ENCODE measurements at places on chromosomes 12 and 14.

DNA sequence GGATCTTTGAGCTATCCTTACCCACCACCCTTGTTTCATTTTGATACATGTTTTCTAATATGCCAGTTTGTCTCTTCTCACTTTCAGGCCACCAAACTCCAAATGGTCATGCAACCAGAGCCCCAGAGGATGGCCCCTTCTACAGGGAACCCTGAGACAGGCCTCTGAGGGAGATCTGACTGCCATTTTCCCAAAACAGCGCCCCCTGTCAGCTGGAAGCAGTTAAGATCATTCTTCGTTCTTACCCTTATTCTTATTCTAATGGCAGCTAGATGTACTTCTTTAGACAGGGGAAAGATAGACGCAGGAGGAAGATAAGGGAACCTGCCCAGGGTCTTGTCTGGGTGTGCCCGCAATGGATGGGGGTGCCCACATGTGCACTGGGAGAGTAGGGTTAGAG is 38.4 kb downstream of the C12orf56 start:
- DNase-seq = no peak

DNA sequence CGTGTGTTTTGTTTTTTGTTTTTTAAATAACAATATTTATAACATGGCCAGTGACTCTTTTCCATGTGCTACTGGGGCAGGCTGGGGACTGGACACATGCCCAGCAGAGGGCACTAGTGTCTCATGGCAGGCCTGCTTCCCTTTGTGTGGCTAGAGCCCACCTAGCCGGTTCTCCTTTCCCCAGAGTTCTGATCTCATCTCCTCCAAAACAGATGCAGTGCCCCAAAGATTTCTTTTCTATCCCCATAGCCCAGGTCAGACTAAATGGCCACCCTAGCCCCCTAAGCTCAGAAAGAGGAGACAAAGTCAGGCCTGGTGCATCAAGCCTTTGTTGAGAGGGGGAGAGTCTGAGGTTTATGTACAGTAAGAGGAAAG is 21.2 kb downstream of the PRPF40B start:
- peak; percentile 44 for DNase-seq

- DNase-seq = no peak
These were observed 726 bp downstream of the ZFHX2 start for GRCh38 chr14:23550812-23551265.

DNA sequence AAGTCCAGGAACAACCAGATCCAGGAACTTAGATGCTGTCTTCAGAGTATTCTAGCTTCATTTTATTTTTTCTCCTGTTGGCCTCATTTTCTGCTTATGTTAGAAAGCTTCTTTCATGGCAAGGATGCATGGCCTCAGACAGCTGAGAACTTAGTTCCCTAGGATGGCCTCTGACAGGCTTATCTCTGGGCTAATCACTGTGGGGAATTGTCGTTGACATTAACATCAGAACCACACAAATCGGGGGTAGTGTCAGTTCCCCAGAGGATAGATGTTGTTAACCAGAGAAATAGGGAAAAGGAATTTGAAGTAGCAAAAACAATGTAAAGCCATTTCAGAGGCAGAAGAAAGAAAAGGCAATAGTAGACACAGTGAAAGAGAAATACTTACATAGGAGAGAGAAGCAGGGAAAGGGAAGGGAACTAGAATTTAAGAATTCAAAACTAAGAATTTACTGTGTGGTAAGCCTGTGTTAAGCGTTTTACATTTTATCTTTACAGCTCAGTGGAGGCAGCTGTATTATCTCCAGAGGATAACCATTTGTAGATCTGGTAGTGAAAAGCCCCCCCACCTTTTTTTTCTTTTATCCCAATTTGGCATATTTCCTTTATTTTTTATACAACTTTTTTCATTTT is 21.8 kb downstream of the FUT8 start:
- no peak for DNase-seq

- no peak for DNase-seq
These were observed 72.1 kb downstream of the PHLDA1 start for GRCh38 chr12:75959506-75959905.

GRCh38 chr14:28653521-28653920 is 113.1 kb upstream of the FOXG1 start:
- no peak for DNase-seq

- no peak for DNase-seq
These were observed 63.1 kb downstream of the BBS10 start for GRCh38 chr12:76284816-76285750.
